Tongue (tissue), 3 donors: ENCODE measurements at places on chromosomes 6 and 20.

DNA sequence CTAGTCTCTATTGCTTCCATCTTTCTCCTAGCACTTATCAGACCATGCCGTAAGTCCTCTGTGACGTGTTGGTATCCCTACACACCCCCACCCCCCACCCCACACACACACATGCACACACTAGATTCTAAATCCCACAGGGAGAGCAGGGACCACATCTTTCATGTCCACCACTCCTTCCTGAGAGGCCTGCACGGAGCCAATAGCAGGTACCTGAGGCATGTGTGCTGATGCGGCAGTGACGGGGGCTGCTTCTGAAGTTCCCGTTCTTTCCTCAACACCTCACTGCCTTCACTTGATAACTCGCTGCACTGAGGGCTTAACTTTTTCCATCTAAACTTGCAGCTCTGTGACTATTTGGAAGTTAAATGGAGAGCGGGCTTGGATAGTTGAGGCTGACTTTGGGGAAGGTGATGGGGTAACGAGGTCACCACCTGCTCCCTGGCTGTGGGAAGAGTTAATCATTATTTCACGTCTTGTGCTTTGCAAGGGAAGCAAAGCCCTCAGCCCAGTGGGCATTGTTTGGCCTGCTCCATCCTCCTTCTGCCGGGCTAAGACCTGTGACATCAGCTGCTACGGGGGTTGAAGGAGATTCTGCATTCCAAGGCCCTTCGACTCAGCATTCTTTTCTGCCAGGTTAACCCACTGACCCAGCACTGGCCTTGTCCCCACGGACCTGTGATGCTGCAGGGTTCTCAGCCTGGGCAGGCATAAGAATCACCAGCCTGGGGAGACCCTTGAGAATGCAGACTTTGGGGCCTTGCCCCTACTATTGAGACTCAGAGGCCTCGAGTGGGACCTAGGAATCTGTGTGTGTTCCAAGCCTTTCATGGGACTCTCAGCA, 187.8 kb downstream of the ANKRD60 start:
- no peak for DNase-seq

- DNase-seq: no peak
These were observed 449.5 kb downstream of the PHF3 start for GRCh38 chr6:64085126-64085525.

DNA sequence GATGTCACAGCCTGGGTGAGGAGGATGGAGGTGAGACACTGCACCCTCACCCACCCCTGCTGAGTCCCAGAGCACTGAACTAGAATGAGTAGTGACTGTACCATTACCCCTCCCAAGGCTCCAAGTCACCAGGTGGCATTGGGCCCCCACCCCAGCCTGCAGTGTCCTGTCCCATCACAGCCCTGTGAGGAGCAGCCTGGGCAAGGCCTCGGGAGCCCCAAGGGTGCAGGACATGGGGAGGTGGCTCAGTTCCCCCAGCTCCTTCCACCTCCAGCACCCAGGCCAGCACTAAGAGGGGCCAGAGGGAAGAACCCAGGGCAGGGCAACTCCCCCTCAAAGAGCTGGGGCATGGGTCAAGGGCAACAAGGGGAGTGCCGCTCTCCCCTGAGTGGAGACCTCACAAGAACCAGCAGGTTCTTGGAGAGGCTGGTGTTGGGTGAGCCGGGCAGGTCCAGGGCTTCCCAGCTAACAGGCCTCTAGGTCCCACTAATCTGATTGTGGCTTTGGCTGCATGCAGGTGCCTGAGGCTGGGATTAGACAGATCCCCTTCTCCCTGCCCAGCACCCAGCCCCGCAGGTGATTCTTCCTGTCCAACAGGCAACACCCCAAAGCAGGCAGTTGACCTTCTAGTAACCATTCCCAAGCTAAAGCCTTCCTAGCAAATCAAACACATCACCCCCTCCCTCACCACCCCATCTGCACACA, 2.6 kb downstream of the CST4 start:
- DNase-seq: no peak

DNA sequence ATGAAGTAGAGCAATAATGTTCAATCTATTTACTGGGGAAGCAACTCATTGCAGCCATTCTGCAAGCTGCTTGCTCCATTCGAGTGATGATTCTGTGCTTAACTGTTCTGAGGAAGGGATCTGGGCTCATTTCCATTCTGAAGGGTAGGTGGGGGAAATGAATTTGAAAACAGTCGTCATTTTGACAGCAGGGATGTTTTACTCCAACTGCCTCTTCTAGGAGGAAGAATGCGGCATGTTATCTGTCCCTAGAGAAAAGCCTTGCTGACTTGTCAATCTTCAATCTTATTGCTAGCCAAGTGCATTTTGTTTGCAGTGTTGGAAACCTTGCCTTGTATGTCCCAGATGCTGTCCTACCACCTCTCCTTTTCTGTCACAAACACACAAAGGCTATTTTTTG, 105.9 kb downstream of the PRDM13 start:
- no peak for DNase-seq
